ENCODE measurements at places on chromosomes 3 and 15. TPM values are rescaled to one million over a fixed set of nuclear protein-coding genes. Genes with fewer than 3 reads are reported as not detected.

Gene CLEC3B
- total RNA-seq = not detected

Gene TMEM40
- total RNA-seq = 0.81 TPM

Gene KBTBD13
- total RNA-seq = not detected

Gene THPO
- total RNA-seq = not detected

Gene SAMMSON
- not detected for total RNA-seq

Gene PGBD4
- 1.8 TPM for total RNA-seq

Gene CKMT1B
- 2.2 TPM for total RNA-seq

Gene CHAC1
- total RNA-seq = 5.5 TPM

Gene CATSPER2
- 0.58 TPM for total RNA-seq

Gene VIPR1
- 0.47 TPM for total RNA-seq

Gene CLDN16
- total RNA-seq = 0.34 TPM

Gene BCL2A1
- total RNA-seq = 11.4 TPM

Gene UROC1
- total RNA-seq = not detected

Gene NOX5
- total RNA-seq = 0.41 TPM

Gene SPESP1
- not detected for total RNA-seq

Gene PYGO1
- 7.9 TPM for total RNA-seq

Gene ANKUB1
- total RNA-seq = not detected

Gene GP9
- not detected for total RNA-seq

Gene NDN
- 0.28 TPM for total RNA-seq

Gene CYP11A1
- total RNA-seq = not detected

Gene PLA2G4D
- not detected for total RNA-seq
